Esophagus muscularis mucosa (tissue), 4 donors: ENCODE measurements at places on chromosomes 6 and 20. TPM values are rescaled to one million over a fixed set of nuclear protein-coding genes. Genes with fewer than 3 reads are reported as not detected.

GRCh38 chr6:29764422-29765196 lies 41.4 kb downstream of the HLA-F start:
- no peak overlapping the region for H3K27ac ChIP-seq
- H3K36me3 ChIP-seq = no peaks in the 10 kb centered on the region
- DNase-seq = no peak
- H3K27me3 ChIP-seq = no peaks in the 10 kb centered on the region
- no peak overlapping the region for H3K4me3 ChIP-seq
- no peaks in the 10 kb centered on the region for H3K4me1 ChIP-seq

GRCh38 chr6:150129616-150130505 lies 13.0 kb upstream of the PPP1R14C start:
- H3K36me3 ChIP-seq = no peaks in the 10 kb centered on the region
- no peak overlapping the region for H3K4me3 ChIP-seq
- H3K27me3 ChIP-seq = no peaks in the 10 kb centered on the region
- no peak for DNase-seq

DNA sequence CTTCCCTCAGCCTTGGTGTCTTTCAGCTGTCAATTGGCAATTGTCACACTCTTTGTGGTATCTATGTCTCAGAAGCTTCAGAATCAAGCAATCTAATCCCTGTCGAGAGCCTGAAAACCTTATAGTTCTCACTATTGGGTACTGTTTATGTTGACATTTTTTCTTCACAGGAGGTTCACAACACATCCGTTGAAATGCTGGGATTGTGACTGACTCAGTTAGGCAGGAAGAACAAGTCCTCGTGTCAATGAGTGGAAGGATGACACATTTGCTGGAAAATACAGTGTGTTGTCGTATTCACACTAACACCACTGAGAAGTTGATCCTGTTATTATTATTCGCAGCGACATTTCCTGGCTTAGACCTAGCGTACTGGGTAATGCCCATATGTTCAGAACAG lies 163.9 kb upstream of the CITED2 start:
- H3K4me3 ChIP-seq = no peak overlapping the region
- H3K27ac ChIP-seq = no peak overlapping the region
- H3K36me3 ChIP-seq = no peaks in the 10 kb centered on the region
- no peaks in the 10 kb centered on the region for H3K27me3 ChIP-seq

The TCP11 gene
- 1.1 TPM for total RNA-seq

- peak overlapping the region; percentile 79 for H3K4me3 ChIP-seq
- DNase-seq = no peak
- H3K36me3 ChIP-seq = no peaks in the 10 kb centered on the region
Observed at GRCh38 chr6:104858642-104859041, 1.1 kb downstream of the HACE1 start.
